Stimulated activated CD4-positive, alpha-beta T cell treated with anti-CD3 and anti-CD28 coated beads, Interleukin-12 subunit alpha, Interleukin-12 subunit beta, amount 100 ng/mL, for 4 hours (primary cell): ENCODE measurements at places on chromosomes 7 and 10.

DNA sequence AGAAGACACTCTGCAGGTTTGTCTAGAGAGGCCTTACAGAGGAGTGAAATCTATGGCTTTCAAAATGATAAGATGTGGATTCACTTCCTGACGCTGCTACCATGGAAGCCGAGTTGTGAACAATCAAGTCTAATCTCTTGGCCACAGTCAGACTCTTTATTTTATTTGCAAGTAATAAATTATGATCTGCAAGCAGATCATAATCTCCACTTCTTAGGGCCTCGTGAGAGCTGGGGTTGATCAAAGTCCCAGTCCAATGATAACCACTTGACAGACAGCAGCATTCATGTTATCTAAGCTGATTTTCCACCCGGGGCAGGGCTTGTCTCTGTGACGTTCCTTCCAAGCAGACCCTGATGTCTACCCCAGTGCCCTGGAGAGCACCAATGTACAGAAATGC, 776.4 kb upstream of the AUTS2 start:
- DNase-seq = no peak

DNA sequence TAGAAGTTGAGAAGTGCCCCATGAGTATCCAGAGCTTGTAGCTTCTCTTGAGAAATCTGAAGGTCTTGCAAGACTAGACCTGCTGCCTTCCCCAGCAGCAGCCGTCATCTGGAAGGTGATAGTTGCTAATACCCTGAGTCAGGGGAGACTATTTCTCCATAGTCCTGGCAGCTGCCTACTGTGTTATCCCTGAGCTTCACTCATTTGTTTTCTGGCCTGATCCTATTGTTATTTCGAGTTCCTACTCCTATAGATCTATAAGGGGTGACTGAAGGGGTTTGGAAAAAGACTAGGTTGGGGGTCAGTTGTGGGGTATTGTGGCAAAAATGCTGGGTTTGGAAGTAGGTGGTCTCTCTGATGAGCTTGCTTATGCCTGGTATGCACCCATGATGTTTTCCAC, 297.8 kb downstream of the CNTNAP2 start:
- no peak for DNase-seq

DNA sequence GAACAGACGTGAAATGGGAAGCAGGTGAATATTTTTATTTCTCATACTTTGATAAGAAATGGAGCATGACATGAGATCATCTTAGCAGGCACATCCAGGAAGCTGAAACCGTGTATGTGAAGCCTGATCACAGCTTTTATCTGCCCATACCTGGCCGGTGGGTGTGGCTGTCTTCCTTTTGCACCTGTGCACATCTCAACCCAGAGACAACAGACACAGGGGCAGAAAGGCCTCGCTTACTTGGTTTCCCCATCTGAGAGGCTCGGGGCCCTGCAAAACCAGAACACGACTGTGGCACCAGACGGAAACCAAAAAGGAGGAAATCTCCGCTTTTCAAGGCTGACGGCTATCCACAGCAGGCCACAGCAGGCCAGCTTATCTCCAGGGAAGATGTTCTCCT, 116.4 kb downstream of the TCERG1L start:
- no peak for DNase-seq

DNA sequence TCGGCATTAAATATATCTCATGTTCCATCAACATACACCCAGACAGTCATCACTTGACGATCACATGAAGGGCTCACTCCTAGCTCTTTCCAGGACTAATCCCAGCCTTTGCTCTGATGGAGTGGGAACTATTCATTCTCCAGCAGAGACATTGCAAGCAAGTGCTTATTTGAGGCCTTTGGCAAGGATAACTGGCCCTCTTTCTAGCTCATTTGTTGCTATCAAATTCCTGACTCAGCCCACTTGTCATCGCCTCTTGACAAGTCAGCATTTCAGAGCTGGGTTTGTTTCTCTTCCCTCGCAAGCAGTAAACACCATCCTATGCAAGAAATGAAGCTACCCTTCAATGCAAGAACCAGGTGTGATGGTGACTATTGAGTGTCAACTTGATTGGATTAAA, 1165.7 kb upstream of the AUTS2 start:
- DNase-seq = no peak

DNA sequence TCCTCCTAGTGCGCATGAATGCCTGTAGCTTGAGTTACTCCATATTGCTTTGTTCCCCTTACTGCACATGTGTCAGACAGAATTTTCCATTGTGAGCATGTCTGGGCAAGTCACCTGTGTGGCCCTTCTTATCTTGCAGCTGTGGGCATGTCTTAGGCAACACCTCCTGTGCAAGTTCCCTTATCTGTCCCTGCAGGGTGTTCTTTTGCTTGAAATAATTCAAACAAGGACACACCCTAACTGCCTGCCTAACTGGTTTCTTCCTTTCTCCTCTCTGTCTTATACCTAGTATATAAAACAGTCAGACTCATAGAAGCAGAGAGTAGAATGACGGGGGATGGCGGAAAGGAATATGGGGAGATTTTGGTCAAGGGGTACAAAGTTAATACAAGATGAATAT, 421.1 kb upstream of the SORCS1 start:
- DNase-seq = no peak

GRCh38 chr7:70579397-70580097, 552.4 kb upstream of the GALNT17 start:
- DNase-seq = no peak

DNA sequence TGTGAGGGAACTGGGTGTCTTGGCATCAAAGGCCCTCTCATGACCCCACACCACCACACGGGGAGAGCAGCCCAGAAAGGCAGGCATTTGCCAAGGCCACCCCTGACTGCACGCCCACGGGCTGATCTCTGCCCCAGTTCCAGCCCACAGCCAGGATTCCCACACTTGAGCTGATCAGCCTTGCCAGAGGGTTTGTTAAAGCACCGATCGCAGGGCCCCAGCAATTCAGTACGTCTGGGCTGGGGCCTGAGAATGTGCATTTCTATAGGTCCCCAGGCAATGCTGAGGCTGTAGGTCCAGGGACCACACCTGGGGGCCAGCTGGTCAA, 103.9 kb downstream of the TNS3 start:
- DNase-seq = no peak

GRCh38 chr10:83564889-83565588, 574.3 kb upstream of the GHITM start:
- DNase-seq = no peak

DNA sequence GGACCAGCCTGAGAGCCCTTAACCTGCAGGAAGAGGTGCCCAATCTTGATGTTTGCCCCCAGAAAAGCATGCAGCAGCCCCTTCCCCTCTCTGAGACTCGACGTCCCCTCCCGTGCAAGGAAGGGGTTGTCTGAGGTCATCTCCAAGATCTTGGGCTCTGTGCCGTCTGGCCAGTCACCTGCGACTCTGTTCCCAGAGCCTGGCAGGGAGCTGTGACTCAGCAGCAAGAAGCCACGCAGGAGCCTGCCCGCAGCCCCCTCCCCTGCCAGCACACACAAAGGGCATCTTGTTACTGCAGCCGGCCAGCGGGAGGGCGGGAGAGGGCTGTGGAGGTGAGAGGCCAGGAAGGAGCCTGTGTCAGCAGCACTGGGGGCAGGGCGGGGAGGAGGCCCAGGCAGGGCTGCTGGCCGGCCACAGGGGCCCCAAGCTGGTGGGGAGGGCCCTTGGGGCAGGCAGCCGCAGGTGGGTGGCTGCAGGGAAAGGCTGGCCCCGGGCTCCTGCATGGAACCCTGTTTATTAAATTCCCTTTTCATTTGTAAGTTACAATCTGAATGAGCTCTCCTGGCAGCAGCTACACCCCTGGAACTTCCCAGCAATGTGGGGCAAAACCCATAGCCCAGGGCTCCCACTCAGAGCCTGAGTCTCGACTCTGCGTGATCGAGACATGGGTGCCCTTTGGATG, 103.7 kb upstream of the ZMIZ1 start:
- no peak for DNase-seq

DNA sequence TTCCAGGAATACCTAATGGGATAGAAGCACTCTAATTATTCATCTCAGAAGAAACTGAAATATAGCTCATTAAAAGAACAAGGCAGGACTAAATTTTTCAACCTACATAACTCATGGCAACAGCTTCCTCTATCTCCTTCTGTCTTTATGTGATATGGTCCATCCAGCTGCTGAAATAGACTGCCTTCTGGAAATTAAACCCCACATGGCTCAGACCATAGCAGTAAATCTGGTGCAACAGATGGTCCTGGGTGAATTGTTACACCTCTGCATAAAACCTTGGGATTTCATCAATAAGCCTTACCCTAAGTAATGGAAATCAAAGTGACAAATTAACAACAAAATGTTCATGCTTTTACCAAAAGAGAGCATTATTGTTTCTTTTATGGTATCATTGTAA, 205.6 kb upstream of the CSTF2T start:
- DNase-seq = no peak

GRCh38 chr10:77906951-77907421, 19.6 kb downstream of the DLG5 start:
- DNase-seq = no peak

GRCh38 chr7:157763279-157764000, 426.6 kb downstream of the DNAJB6 start:
- no peak for DNase-seq

DNA sequence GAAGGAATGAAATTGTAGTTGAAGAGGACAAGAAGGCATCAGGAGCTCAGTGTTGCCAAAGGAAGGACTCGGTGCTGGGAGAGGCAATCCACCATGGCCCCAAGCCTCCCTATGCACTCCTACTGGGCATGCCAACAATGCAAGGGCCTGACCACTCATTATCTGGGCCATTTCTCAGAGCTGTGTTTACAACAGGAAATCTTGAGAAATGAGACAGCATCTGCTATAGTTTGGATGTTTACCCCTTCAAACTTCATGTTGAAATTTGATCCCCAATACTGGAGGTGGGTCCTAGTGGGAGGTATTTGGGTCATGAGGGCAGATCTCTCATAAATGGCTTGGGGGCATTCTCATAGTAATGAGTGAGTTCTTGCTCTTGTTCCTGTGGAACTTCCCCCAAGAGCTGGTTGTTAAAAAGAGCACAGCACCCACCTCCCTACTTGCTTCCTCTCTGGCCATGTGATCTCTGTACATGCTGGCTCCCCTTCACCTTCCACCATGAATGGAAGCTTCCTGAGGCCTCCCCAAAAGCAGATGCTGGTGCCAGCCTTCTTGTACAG, 50.8 kb upstream of the AOAH start:
- no peak for DNase-seq

DNA sequence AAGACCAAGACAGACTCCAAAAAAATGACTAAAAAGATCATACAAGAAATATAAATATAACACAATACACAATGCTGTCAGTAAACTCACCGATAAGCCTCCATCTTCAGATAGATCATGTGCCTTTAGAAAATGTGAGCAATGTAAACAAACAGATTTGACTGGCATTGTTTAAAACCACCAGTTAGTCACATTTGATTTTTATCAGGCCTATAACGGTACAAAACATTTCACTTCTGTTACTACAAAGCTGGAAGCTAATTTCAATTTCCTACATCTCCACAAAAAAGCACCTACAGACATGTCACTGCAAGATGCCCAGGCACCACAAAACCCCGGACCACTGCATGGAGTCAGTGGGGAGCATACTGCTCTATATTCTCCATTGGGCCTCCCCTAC, 18.9 kb downstream of the SGMS1 start:
- DNase-seq = no peak

GRCh38 chr7:815284-816216, 16.7 kb upstream of the SUN1 start:
- DNase-seq = no peak

DNA sequence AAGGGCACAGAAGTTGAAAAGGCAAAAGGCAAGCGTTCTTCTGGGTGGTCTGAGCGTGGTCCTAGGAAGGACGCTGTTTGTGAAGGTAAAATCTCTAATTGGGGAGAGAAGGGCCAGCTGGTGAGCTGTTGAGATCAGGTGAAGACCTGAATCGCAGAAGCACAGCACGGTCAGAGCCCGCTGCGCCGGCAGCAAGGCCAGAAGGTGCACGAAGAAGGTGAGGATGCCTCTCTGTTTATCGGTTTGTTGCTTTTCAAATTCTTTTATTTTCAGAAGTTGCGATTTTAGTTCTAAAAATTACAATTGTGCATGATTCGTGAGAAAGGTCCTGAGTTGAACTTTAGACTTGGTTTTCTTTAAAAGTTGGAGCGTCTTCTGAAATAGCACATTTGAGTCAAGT, 247.8 kb upstream of the FOXK1 start:
- no peak for DNase-seq

DNA sequence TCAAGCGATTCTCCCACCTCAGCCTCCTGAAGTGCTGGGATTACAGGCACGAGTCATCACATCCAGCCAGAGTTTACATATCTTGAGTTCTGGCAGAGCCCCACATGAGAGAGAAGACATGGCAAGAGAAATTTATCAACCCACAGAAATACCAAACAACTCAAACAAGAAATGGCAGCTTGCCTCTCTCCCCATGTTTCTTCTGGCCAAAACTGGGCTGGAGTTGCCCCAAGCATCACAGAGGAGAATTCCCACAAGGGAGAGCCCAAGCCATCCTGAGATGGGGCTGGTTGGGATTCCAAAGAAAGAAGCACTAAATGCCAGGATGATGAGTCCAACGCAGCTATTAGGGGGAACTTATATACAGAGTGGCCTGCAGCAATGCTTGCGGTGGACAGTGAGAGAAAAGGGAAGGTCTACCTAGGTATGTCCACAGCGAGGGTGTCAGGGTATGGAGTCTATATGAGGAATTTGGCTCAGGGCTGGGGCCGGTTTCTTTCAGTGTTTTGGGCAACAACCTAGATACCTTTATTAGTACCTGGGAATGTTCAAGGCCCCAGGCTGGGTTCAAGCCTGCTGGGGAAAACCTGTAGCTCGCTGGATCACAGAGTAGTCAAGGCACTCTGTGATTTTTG, 14.5 kb upstream of the PAX4 start:
- DNase-seq = no peak

- DNase-seq = no peak
Observed at GRCh38 chr10:87706731-87707130, 47.1 kb downstream of the PAPSS2 start.

- no peak for DNase-seq
Observed at GRCh38 chr7:22387583-22387982, 30.6 kb upstream of the RAPGEF5 start.

DNA sequence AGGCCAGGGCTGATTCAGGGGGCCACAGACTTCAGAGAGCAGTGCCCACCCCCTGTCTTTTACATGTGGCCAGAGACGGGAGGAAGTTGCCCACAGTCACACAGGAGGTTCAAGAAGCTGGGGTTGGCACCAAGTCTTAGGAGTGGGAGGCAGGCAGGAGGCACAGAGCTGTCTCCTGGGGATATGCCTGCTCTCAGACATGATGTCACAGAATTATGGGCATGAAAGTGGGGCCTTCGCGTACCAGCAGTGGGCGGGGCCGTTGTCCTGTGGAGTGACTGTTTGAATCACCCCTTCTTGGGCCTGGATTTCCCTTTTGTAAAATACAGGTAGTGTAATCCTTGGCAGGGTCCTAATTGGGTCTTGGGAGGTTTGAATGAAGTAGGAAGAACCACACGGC, 81.2 kb upstream of the PPIF start:
- no peak for DNase-seq

- no peak for DNase-seq
Observed at GRCh38 chr7:128854396-128854795, 8.3 kb upstream of the ATP6V1F start.

- DNase-seq = no peak
Observed at GRCh38 chr10:20931156-20931795, 34.2 kb upstream of the NEBL start.

GRCh38 chr10:72976886-72977285, 22.3 kb upstream of the PLA2G12B start:
- no peak for DNase-seq
